ENCODE measurements at places on chromosomes 2 and 18.

- DNase-seq = no peak
Observed at GRCh38 chr2:16115881-16116830, 175.8 kb downstream of the MYCN start.

DNA sequence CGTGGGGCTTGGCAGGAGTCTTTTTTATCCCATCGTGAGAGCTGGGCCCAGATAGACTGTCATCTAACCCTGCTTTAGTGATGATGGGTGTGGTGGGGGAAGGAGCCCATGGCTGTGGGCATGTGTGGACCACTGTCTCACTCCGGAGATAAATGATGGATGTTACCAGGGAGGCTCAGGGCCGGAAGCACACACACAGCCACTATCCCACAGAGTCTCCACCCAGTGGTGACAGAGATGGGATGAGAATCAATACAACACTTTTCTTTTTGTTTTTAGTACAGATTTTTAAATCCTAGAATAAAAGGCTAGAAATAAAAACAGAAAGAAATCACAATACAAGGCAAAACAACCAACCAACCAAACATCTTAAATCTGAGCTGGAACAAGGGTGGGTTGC is 233.4 kb downstream of the SOX11 start:
- DNase-seq = no peak

DNA sequence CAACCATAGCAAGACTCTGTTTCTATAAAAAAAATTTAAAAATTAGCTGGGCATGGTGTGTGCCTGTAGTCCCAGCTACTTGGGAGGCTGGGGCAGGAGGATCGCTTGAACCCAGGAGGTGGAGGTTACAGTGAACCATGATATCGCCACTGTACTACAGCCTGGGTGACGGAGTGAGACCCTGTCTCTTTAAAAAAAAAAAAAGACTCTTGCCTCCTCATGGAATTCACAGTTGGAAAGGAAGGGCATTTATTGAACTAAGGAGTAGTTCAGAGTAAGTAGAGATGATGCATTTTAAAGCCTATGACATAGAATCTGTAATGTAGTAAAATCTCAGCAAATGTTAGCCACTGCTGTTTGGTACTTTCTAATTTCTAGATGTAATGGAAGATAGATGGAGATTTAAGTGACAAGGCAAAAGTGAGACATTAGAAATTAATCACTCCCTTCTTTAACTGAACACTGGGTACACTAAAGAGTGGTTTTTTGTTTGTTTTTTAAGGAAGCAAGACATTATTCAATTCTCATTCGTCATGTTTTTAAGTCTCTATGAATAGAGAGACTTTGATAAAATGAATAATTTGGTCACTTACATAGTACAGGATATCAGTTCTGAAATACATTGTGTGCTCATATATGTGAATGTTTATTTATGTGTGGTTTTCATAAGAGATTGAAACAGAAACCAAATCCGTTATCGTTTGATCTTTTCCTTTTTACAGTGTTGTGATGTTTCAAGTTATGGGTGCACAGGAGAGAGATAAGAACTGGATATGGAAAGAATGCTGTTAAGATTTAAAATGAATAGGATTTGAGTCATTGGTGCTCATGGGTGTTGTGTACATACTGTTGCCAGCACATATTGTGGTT is 186.1 kb upstream of the STON1 start:
- DNase-seq = peak; percentile 69

DNA sequence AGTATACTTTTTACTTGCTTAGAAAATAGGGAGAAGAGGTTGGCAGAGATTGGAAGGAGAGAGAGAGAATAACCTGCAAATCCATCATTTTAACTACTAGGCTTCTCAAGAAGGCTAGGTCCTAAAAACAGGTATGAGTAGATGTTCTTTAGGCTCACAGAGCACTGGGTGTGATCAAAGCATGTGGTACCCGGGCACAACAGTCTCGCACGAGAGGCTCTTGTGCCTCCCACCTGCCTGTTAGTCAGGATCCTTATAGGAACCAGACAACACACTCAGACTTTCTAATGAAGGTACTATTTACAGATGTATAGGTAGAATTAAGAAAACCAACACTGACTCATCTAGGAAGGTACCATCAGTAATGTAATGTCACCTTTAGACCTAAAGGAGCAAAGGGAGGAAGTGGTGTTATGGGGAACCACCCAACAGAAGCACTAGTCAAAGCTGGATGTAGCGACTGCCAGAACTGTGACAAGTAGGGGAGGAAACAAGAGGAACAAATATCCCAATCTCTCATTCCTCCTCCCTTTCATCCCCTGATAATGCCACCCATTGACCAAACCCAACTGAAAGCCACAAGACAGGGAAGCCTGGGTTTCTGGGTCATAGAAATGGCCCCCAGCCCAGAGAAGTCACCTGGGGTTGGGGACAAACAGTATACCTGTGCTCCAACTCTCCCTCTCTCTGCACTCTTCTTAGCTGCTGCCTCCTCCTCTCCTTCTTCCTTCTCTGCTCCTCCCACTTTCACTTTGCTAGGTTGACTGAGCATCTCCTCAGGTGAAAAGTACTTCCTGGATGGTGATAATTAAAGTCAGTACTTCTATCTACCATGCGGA is 16.0 kb upstream of the MARCHF4 start:
- no peak for DNase-seq

DNA sequence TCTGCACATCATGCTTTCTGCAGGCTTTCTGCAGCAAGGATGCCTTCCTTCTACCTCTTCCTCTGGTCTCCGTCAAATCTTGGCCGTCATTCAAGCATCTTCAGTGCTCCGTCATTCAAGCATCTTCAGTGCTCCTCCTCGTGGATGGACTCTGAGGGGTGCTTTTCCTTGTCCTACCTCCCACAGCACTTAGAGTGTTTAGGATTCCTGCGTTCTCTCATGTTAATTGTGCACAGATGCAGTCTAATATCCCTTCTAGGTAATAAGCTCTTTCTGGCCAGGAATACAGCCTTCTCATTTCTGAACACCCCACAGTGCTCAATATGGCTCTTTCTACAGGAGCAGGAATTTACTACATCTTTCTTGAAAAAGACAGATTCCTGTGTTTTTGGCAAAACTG is 59.8 kb downstream of the ZNF236 start:
- DNase-seq = no peak

DNA sequence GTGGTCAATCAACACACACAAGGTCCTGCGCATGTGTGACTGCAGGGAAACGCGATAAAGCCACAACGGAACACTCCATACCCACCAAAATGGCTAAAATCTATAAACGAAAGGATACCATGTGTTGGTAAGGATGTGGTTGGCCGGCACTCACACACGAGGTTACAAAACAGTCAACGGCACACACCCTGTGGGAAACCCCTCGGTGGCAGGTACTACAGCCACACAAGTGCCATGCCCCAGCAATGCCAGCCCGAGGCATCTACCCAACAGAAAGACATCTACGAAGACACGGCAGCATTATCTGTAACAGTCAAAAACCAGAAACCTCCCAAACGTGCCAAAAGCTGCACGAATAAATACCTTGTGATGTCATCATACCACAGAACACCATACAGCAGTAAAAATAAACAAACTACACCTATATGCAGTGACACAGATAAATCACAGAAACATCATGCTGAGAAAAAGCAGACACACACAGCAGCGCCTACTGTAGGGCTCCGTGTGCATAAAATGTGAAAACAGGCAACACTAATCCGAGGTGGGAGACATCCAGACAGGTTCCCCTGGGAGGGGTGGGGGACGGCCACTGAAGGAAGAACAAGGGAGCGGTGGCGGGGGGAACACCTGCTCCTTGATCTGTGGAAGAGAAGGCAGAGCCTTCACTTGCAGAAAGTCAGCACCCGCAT is 36.7 kb downstream of the HDAC4 start:
- DNase-seq = no peak
